ENCODE measurements at places on chromosomes 6 and 20. TPM values are rescaled to one million over a fixed set of nuclear protein-coding genes. Genes with fewer than 3 reads are reported as not detected.

The SOBP gene
- 0.20 TPM for total RNA-seq

The PTCRA gene
- total RNA-seq = not detected

The PRICKLE4 gene
- total RNA-seq = 5.2 TPM

DNA sequence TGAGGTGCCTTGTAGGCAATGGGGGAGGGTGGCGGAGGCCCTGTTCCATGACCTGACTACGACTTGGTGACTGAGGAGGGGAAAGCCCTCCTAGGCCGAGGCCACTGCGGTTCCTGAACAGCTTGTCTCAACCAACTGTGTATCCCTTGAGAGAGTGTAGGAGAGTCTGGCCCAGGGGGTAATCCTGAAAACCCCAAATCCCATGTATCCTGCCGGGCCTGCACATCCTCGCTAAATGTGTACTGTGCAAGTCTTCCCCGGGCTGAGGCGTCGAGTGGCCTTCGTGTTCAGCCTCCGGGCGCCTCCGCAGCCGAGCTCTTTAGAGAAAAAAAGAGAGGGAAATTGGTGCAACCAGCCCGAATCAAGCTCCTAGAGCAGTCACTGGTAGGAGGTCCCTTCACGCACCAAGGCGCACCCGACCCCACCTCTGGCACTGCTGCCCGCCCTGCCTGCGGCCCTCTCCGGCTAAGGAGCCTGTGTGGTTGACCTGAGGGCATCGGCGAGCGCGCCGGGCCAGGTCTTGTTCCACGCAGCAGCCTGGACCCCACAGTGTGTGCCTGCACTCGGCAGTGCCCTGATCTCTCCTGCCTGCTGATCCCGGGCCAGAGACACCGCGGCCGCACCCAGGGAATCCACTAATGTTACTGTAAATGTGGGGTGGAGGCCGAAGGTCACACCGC lies 7.3 kb downstream of the SIM1 start:
- DNase-seq = no peak

- no peak for DNase-seq
Measured at GRCh38 chr20:50332491-50332980, 141.9 kb downstream of the CEBPB start.

GRCh38 chr20:49549801-49550551 lies 18.0 kb downstream of the PTGIS start:
- DNase-seq = no peak

DNA sequence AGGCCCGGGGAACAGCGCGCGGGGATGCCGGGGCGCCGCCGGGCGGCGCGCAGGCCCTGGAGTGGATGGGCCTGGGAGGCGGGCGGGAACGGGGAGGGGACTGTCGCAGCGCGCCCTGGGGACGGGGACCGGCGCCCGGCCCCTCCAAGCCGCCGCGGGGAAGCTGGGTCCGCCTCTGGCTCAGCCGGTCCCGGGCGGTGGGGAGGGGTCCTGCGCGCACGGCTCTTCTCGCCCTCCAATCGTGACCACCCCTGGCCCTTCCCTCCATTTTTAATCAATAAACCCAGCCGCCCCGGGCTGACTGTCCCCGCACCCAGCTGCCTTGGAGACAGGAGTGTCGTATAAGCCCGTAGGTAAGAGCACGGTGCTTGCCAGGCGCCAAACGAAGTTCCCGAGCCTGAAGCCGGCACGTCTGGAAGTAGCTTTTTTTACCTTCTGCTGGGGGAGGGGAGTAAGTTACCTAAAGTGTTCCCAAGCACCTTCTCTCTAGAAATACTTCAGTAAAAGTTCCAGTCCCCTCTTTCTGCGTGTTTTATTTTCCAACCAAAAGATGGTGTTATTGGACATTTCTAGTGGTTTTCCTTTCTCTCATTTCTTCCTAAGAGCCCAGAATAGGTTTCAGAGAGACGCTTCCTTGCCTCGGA lies 780 bp upstream of the TAF4 start:
- peak; percentile 56 for DNase-seq

GRCh38 chr6:56079751-56080540 lies 167.4 kb downstream of the COL21A1 start:
- no peak for DNase-seq

DNA sequence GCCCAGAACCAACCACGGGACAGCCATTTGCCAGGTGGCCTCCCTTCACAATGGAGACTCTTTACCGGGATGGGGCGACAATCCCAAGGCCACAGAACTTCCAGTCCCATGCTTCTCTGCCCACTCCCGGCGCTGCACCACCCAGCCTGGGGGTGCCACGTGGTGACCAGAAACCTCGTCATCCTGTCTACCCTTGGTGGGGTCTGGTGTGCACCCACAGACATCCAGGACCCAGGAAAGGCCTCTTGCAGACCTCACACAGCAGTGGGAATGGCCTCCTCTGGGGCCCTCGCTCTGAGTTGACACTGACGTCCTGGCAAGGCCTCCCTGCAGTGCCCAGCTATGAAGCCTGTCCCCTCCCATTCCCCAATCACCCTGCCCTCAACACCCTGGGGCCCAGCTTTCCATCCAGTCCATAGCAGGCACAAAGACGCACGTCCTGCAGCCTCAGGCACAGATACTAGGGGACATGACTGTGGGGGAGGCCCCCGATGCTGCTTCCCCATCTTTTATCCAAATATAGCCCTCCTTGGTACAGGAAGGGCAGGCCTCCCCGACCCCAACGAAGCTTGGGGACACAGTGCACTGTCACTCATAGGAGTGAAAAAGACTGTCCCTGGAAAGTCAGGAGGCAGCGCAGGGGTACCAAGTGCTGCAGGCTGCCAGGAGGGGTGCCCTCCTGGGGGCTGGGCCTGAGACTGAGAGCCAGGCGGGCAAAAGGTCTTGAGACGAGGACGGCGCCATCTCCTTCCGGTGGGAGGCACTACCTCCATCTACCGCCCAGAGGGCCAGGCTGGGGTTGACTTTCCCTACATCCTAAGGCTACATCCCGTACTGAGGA lies 7.2 kb downstream of the CST7 start:
- DNase-seq = no peak

- no peak for DNase-seq
Measured at GRCh38 chr20:45828589-45828988, 1.5 kb upstream of the TNNC2 start.

GRCh38 chr6:41692730-41693129 lies 42.7 kb downstream of the TFEB start:
- DNase-seq = no peak

- DNase-seq = no peak
Measured at GRCh38 chr6:70094156-70094555, 208.7 kb downstream of the COL9A1 start.

- DNase-seq = no peak
Measured at GRCh38 chr20:23063581-23063980, 14.1 kb upstream of the THBD start.

All from lung microvascular endothelial cell (primary cell).